ENCODE measurements at places on chromosomes 12 and 14.

GRCh38 chr12:132147423-132148367, 3.4 kb downstream of the NOC4L start:
- no peak for DNase-seq

- no peak for DNase-seq
Observed at GRCh38 chr12:14263742-14264141, 101.7 kb upstream of the ATF7IP start.

DNA sequence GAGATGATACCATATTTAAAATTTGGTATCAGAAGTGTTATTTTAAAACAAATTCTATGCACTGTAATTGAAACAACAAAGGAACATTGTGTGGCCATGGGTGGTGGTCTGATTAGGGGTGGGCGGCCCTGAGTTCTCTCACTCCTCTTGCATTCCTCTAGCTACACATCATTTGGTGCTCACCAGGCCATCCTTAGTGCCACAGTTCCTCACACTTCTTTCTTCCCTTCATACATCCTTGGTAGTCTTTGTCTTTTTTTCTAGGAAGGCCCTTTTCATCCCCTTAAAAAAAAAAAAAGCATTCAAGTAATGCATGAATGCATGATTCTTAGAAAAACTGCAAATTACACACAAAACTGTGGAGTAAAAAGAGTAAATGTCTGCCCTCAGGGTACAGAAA, 2.4 kb upstream of the MANSC4 start:
- no peak for DNase-seq

DNA sequence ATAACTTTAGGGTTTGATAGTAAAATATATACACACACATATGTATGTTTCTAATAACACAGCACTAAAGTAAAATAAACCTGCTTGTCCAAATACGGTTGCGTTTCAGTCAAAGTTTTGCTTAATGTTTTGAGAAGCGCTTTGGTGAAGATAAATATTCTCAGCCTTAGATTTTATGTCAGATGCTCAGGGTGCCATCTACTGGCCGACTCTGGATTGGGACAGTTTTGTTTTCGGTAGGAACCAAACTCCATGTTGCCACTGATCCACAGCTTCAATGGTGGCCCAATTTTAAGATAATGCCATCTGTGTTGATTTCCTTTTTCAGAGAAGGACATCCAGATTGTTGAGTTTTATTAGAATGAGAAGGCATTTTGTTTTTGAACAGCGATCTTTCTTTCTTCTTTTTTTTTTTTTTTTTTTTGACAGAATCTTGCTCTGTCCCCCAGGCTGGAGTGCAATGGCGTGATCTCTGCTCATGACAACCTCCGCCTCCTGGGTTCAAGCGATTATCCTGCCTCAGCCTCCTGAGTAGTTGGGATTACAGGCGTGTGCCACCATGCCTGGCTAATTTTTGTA, 43.1 kb downstream of the LLPH start:
- peak; percentile 17 for DNase-seq

DNA sequence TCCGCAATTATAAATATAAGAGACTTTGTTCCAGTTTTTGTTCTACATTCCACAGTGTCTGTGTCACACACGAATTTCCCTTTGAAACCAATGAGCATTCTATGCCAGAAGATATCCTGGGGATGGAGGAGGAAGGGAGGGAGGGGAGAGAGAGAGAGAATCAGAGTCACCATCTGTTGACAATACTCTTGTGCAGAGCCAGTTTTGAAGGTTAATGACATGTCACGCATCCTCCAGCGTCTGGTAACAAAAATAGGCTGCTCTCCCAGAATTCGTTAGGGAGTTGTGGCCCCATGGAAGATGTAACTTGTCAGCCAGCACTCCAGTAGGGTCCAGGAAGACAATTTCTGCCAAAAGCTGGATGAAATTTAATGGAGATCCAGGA, 213.5 kb upstream of the KRR1 start:
- no peak for DNase-seq

GRCh38 chr14:26887847-26888246, 290.0 kb upstream of the NOVA1 start:
- DNase-seq, result no peak

- no peak for DNase-seq
Observed at GRCh38 chr12:8127138-8127537, 3.7 kb downstream of the CLEC4A start.

DNA sequence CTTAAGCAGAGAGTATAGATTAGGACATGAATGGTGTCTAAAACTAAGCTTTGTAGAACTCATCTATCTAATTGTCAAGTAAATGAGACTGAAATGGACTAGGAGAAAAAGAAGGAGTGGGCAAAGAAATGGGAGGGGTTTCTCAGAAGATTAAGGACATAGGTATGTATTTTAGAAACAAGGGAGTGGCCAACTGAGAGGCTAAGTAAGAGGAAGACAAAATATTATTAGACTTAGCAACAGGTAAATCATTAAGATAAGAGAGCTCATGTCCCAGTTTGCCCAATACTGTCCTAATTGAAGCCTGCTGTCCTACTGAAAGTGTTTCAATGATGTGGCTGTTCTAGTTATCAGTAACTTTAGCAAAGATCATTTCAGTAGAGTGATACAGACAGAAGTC, 171.4 kb downstream of the KITLG start:
- DNase-seq, result no peak

- peak; percentile 25 for DNase-seq
Observed at GRCh38 chr12:114508529-114509129, 102.7 kb upstream of the TBX5 start.

DNA sequence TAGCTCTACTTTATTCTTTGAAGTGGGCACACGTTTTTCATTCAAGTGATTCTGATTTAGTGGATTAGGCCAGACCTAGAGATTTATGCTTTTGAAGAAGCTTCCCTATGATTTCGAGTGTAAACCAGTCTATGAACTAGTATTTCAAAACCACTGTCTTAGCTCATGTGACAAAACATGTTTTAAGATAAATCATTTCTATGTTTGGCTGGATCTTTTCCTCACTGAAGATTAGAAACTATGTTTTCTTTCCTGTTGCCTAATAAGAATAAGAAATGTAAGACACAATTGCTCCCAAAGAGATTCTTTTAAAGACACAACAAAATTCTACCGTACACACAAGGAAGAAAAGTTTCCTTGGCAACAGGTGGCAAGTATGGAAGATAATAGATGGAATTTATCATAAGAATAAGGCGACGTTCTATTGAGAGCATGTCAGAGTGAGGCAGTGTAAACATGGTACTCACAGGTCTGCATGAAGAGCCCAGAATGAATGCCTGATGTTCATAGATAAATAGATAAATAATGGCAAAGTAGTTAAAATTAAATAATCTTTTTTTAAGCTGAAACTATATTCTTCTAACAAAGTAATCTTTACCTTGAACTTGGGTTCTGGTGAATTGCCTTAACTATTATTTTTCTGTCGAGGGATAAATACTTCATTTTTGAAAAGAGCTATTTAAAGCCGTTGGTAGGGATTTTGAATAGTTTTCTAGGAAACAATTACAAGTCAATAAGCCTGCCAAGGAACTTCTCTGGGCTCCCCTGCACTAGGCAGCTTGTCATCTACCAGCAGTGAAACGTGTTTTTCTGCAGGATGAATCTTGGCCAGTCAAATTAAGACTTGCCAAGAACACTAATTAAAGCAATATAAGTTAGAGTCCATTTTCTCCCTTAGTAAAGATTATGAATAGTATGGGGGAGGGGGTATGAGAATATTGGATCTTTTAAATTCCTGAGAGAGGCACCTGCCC, 34.1 kb upstream of the C12orf75 start:
- no peak for DNase-seq

DNA sequence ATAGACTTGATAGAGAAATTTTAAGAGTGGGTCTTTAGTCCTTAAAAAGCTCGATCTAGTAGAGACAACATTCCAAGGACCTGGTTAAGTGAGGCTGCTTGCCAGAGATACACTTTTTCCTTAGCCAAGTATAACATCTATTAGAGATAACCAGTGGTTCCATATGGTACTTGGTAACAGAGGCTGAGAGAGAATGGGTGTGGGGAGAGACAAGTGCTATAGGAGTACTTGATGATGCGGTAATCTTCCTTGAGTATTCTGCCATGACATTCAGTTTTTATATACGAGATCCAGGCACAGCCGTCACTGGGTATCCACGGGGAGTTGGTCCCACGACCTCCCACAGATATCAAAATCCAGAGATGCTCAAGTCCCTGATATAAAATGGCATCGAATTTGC, 77.4 kb upstream of the REP15 start:
- DNase-seq, result no peak

DNA sequence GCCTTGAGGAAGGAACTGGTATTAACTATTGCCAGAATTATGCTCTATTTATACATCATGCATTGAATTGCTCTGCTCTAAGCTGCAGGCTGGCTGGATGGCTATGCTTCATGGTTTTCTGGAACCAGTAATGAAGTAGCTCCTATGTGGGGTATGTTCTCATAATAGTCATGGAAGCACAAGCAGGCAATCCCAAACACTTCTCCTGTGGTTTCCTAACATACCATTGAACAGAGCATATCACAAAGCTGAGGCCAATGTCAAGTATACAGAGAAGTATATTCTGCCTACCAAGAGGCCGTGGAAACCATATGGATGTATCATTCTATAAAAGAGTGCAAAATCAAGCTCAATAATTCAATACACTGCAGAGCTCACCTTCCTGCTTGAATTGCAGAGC, 1752.4 kb upstream of the FLRT2 start:
- DNase-seq, result no peak
